ENCODE measurements at places on chromosomes 6 and 20. TPM values are rescaled to one million over a fixed set of nuclear protein-coding genes. Genes with fewer than 3 reads are reported as not detected.

DNA sequence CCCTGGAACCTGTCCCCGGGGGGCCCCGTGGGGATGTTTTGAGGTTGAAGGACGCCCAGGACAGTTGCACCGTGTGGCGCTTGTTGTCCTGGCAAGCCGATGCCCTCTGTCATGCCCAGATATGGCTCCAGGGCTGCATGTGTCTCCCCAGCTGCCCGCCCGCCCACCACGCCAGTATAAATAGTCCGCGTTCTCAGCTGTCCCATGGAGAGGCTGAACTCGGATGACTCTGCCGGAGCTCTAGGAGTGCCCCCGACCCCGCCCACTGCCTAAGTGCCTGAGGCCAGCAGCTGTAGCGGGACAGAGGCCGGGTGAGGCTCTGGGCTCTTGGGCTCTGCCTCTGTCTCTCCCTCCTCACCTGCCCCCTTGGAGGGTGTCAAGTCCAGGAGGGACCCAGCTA lies 83.0 kb upstream of the GATA5 start:
- DNase-seq: no peak

GRCh38 chr6:41940759-41941279 lies 789 bp downstream of the CCND3 start:
- DNase-seq: peak; percentile 80

- DNase-seq: no peak
These were observed 37.8 kb downstream of the ELOVL5 start for GRCh38 chr6:53310771-53311585.

- no peak for DNase-seq
These were observed 89.8 kb upstream of the DST start for GRCh38 chr6:56732517-56732916.

DNA sequence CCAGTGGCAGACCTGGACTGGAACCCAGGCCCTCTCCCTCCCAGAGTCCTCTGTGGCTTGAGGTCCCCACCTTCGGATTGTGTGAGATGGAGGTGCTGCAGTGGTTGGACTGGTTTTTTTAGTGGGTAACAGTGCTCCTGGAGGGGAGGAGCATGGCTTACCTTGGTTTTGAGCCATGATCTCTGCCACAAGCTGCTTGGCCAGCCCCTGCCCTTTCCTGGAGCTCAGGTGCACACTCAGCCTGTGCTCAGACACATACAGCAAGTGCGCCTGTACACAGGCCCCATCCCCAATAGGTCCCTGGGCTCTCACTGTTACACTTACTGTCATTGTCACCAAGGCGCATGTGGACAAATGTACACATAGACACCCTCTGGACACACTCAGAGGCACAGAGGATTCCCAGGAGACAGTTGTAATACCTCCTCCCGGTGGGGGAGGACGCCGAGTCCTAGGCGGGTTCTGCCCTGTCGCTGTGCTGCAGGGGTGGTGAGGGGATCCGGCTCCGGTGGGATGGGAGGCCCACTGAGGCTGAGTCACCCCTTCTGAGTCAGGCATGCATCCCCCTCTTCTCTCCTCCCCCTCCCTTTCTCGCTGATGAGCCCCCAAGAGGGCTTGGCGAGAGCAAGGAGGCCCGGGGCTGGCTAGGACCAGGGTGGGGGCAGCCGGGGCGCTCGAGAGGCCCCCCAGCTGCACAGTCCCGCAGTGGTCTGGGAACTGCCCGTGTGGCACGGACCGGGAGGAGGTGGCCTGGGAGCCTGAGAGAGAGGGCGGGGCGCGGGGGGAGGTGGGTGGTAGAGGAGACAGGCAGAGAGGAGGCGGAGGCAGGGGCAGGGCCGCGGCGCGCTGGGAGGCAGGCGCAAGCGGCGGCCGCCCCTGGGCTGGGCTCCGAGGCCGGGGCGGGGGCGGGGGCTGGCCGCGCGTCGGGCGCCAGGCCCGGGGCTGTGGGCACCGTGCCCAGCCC lies 522 bp upstream of the EPB41L1 start:
- DNase-seq: peak; percentile 95

DNA sequence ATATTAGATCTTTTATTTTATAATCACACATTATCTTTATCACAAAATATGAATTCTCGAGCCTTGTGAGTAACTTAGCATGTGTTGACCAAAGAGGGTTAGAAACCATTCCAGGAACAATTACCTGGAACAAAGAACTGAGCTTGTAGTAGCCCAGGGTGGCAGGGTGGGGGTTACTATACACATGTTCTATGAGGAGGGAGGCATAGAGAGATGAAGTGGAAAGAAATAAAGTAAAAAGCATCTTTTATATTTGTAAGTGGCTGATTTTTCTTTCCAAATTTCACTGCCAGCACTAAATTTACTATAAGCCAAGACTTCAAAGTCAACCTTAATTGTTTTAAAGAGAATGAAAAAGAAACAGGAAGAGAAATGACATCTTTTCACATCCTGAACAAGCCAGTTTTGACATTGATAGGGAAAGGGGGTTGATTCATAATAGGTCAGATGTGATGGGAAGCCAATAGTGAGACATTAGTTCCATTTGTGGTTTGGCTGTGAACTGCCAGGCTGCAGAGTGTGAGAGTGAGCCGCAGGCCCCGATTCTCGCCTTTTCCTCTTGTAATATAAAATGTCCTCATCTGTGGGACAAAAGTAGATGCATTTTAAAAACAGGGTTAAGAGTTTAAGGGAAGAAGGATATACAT lies 52.7 kb upstream of the MYB start:
- no peak for DNase-seq

GRCh38 chr20:54107181-54107580 lies 36.8 kb upstream of the BCAS1 start:
- DNase-seq: no peak

- DNase-seq: no peak
These were observed 233.0 kb upstream of the FAM83B start for GRCh38 chr6:54613596-54613995.

DNA sequence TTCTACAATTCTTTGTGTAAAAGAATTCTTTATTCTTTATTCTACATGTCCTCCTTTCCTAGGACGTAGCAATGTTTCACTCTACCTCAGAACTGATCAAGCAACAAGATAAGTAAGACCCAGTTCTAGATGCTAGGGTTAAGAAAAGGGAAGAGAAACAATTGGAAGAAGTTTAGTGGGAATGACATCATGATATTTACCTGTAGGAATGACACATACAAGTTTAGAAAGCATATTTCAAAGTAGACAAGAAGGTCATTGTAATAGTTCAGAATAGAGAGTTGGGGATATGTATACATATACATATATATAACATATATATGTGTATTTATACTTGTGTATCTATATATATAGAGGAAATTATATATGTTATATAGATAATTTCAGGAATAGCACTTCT lies 43.4 kb upstream of the LRRC1 start:
- no peak for DNase-seq

DNA sequence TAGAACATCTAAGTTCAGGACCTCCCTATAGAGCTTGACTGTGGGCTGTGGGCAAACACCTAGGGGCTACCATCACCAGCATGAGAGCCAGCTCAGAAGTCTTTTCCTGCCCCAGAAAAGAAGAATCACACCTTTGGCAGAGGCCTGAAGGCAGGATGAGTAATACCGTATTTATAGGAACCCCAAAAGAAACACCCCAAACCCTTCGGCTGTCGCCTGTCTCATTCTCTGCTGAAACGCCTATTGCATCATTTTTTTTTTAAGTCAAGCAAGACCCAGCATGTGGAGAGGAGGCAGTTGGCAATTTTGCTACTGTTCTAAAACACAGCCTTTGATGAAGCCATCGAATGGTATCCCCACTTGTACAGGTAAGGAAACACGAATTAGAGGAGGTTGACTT lies 436.4 kb downstream of the TFAP2A start:
- DNase-seq: no peak

DNA sequence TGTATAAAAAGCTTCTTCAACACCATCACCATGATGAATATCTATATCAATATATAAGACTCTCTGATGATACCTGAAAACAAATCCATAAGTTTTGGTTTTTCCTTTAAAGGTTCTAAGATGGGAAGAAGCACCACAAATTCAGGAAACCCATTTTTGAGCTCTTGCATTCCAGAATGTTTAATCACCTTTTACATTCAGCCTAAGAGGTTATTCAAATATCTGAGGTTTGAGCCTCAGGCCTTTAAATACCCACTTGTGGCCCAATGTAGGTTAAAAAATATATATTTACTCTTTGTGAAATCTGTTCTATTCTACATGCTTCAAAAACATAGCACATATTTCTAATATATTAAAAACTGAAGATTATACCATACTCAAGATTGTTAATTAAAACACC lies 17.6 kb downstream of the HDAC2 start:
- no peak for DNase-seq

- DNase-seq: peak; percentile 69
These were observed 642 bp downstream of the EEF1A2 start for GRCh38 chr20:63497946-63498935.

GRCh38 chr6:18100296-18100695 lies 22.2 kb downstream of the NHLRC1 start:
- no peak for DNase-seq

- no peak for DNase-seq
These were observed 3.9 kb upstream of the PRDM13 start for GRCh38 chr6:99602520-99603420.

DNA sequence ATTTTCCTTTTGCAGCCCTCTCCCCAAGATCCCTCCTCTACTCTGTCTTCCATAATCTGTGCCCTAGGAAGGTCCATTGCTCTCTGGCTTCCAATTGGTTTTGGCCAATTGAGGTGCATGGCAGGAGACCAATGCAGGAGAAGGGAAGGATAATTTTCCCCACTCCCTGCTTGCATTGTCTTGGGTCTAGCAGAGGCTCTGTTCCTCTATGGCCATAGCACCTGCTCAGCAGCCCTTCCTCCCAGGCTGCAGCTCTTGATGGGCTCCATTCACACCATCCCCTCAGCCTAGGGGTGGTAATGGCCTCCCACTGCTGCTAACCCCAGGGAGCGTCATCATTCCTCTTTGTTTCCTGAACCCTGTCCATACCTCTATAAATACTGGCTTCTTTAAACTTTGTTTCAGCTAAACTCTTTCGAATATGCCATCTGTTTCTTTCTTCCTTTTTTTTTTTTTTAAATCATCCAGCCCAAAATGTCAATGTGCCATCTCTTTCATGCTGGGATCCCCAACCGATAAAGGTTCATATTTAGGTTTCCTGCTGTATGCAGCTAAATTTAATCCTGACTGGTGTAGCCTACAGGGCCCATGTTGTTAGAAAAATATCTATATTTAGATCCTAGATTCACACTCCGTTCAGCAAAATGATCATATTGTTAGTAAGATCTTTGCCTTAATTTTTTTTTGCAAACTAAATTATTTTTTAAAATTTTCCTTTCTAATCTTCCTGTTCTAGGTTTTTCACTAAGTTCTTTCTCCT lies 63.8 kb downstream of the HECA start:
- DNase-seq: no peak

DNA sequence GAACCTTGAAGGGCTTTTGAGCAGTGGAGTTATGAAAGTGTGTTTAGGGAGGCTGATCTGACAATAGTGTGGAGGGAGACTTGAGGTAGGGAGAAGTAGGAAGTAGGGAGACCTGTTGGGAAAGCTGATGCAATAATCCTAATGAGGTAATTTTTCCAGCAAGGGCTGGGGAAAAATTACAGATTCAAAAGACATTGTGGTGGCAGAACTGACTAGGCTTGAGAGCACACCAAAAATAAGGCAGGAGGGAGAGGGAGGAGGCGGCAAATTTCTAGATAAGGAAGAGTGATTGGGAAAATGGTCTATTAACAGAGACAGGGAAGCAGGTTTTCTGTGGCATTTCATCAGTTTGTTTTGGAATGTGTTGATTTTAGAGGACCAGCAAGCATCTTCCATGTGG lies 5.5 kb downstream of the PRRT1 start:
- no peak for DNase-seq

DNA sequence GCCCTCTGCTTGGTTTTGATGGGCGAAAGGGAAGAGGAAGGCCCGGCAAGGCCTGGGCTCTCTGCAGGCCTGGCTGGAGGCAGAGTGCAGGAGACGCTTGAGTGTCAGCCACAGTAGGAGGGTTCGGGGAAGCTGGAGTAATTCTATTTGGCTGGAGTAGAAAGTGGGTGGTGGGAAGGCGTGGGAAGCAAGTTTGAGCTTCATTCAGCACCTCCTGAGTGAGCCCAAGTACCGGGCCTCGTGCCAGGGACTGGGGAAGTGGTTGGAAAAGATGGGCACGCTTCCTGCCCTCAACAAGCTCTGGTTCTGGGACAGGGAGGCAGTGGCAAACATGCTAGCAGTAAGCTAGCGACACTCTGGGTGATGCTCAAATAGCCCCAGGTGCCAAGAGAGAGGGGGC lies 72.5 kb downstream of the DLGAP4 start:
- no peak for DNase-seq

DNA sequence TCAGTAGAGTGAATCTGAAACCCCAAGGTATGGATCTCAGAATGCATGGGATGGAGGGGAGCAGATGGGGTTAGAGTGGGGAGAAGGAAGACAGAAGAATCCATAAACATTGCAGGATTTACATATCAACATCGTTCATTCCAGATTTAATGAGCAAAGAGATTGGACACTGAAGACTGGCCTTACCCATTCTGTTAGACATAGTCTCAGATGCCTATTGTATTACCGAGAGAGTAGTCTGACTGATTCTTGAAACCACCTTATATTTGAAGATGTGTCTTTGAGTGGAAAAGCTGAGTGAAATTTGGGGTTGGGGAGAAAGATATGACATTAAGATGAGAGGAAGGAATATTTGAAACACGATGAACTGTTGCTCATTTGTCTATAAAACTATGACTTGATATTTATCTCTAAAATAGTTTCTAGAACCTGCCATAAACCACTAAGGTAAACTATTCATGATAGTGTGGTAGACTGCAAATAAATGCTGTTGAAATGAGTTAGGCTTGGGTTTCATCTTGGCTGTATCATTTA lies 5.7 kb downstream of the HLA-DRA start:
- DNase-seq: no peak

DNA sequence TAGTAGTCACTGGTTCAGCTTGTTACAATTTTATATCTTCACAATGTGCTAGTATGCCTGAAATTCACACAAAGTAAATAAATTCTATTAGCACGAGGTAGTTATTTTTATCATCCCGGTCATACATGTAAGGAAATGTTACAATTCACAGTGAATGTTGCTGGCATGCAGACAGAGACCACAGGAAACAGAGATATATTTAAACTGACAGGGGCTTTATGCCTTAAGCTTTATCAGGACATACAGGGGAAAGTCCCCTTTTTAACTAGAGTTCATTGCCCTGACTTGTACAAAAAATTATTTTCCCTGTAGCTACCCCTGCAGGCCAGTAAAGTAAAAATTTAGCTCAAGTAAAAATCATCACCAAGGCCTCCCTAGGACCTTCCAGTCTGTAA lies 712.0 kb upstream of the NRSN1 start:
- DNase-seq: no peak

- DNase-seq: no peak
These were observed 395.4 kb upstream of the RGS17 start for GRCh38 chr6:153526479-153526878.

Gene MLN
- total RNA-seq: not detected

Gene TNFRSF6B
- 14.4 TPM for total RNA-seq

Gene RAB32
- total RNA-seq: 36.8 TPM

Gene HEY2
- 2.2 TPM for total RNA-seq

Gene WFDC5
- 1.3 TPM for total RNA-seq

Gene TXLNB
- 1.3 TPM for total RNA-seq

Gene ATP6V1G2
- 0.75 TPM for total RNA-seq

Measured in upper lobe of right lung (tissue), 1 donor.